ENCODE measurements at places on chromosomes 12 and 14. TPM values are rescaled to one million over a fixed set of nuclear protein-coding genes. Genes with fewer than 3 reads are reported as not detected.
A peak's percentile ranks its signal among the peaks of the same experiment; 100 is the strongest.

SMARCD1 gene
- total RNA-seq: 133 TPM

DNA sequence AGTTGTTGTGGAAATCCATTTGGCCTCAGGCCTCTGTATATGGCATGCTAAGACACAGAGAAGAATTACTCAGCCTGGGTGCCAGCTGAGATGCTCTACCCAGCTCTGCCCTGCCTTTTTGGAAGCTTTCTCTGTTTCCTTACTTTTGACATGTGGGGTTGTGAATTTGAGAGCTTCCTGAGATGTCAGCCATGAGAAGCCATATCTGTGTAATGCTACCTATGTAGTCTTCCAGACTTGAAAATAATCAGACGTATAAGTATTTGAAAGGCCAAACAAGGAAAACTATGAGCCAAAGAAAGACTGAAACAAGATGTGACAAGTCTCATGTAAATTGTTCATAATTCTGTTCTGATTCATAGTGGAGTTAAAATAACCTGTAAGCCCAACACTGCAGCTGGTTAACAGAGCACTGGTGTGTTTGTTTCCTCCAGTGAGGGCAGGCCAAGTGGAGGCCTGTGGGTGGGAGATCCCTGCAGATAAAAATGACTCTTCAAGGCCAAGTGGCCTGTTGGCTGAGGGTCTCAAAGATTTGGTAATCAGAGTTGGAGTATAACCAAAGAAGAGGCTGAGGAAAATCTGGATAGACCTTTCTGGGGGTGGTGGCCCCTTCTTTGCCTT is 94.0 kb downstream of the TMX1 start:
- DNase-seq: no peak

CCDC196 gene
- not detected for total RNA-seq

GRCh38 chr12:54287261-54288157 is 7.0 kb downstream of the HNRNPA1 start:
- DNase-seq: no peak

DNA sequence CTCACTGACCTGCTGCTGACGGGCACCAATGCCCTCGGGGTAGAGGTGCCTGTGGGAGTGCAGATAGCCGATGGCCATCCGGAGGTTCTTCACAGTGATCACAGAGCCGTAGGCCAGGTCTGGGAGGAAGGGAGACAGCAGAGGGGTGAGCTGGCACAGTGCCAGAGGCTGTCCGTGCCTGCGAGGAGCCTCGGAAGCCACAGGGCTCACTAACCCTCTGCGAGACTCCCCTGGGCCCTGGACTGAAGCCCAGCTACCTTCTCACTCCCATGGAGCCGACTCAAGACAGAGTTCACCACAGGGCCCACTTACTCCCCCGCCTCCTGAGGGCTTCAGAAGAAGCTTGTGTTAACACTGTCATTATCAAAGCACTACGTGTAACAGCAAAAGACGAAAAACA is 24.5 kb downstream of the POMT2 start:
- DNase-seq: no peak

DNA sequence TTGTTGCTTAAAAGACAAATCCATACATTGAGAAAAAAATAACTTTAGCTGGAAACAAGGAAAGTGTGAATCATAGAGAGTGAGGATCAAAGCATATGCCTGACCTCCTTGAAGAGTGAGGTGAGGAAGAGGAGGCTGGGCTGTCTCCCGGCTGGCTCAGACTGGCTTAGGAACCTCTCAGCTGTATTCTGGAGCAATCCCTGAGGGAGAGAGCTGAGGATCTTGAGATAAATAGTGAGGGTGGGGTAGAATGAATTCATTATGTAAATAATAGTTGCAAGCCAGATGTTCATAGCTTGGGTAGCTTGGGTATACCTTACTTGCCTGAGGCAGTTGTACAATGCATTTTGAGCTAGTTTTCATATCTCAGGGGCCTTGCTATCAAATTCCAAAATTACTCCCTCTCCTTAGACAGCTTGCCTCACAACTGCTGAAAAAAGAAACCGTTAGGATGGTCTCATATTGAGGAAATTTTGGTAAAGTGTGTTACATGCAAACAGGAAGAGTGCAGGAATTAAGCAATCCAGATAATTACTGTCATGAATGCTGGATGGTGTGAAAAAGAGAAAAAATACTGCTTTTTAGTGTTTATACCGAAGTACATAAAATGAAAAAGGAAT is 30.5 kb upstream of the SLC15A5 start:
- no peak for DNase-seq

CYP46A1 gene
- total RNA-seq: not detected

- peak; percentile 58 for DNase-seq
Observed at GRCh38 chr14:77508249-77508648, 9.6 kb upstream of the ISM2 start.

DNA sequence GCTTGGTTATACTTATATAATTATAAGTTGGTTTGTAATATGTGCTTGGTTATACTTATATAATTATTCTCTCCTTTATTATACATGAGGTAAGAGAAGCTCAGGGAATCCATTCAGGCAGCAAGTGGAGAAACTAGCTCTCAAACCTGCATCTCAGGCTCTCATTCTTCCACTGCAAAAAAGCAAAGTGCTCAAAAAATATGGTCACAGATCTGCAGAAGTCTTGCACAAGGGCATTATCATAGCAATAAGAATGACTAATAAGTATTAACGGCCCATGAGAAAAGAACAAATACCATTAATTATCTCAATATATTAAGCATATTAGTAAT is 476 bp upstream of the TRAFD1 start:
- no peak for DNase-seq

GRCh38 chr12:70571705-70572268 is 65.4 kb downstream of the PTPRB start:
- no peak for DNase-seq

DNA sequence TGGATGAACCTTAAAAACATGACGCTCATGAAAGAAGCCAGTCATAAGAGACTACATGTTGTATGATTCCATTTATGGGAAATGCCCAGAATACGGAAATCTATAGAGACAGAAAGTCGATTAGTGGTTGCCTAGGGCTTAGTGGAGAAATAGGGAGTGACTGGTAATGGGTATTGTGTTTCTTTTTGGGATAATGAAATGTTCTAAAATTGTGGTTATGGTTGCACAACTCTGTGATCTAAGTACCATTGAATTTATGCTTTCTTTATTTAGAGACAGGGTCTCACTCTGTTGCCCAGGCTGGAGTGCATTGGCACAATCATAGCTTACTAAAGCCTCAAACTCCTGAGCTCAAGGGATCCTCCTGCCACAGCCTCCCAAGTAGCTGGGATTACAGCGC is 8.0 kb downstream of the RBMS2 start:
- DNase-seq: no peak

- no peak for DNase-seq
Observed at GRCh38 chr12:13194401-13195110, 2.0 kb upstream of the EMP1 start.

C14orf39 gene
- 0.58 TPM for total RNA-seq
